SK-MEL-5 (cell line): ENCODE measurements at places on chromosomes 7 and 10.

DNA sequence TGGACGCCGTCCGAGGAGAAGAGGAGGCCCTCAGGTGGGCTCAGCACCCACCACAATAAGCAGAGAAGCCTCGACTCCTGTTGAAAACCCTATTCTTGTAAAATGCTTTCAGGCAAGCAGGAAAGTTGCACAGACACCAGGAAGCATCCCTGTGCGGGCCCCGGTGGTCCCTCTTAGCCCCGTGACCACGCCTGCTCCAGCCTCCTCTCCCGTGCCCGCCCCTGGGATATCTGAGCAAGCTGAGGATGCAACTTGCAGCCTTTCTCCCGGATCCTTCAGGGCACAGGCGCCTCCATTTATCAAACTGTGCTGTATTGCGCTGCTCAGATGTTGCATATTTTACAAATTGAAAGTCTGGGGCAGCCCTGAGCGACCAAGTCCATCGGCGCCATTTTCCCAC lies 72.7 kb downstream of the CFAP46 start:
- DNase-seq, result no peak

- DNase-seq, result no peak
Observed at GRCh38 chr10:130009228-130009627, 45.2 kb upstream of the EBF3 start.

GRCh38 chr10:121669028-121669374 lies 70.8 kb upstream of the FGFR2 start:
- DNase-seq, result no peak

DNA sequence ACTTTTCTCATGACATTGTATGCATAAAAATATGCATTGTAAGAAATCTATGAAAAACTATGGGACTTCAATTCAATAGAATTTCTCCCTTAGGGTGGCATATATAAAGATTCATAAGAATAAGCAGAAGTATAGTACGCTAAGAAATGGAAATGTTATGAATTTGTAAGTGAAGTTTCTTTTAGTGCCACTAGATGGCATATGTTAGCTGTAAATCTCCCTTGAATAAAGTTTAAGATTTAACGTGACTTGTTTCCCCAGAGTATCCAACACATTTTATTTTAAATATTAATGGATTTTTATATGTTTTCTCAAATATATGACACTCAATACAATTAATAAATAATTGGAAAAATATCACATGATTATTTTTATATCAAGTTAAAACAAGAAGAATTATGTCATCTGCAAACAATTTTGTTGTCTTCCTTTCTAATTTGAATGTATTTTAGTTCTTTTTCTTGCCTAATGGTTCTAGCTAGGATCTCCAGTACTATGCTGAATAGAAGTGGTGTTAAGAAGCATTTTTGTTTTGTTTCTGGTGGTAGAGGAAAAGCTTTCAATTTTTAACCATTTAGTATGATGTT lies 287.2 kb downstream of the HGF start:
- DNase-seq, result peak; percentile 58
